ENCODE measurements at places on chromosomes 1 and 21. TPM values are rescaled to one million over a fixed set of nuclear protein-coding genes. Genes with fewer than 3 reads are reported as not detected.

DNA sequence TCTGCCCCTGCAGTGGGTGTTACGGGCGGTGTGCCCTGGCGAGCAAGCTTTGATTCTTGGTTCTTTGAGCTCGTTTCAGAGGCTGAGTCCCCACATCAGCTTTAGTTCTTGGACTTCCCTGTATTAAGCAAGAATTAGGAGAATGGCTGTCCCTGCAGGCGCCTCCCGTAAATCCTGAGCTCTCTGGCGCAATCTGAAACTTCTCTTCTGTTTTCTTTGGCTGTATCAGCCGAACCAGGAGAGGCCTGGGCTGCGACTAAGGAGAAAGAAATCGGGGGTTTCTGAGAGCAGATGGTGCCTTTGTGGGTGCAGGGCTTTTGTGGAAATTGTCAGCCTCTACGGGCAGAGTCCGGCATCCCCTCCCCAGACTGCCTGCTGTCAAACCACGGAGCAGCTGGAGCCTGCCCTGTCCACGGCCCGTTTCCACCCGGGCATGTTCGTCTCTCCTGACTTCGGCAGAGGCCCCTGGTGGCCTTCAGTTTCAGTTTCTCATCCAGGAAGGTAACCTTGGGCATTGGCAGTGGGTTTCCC, 17.9 kb downstream of the CSTB start:
- peak overlapping the region; percentile 15 for H3K4me3 ChIP-seq
- H3K36me3 ChIP-seq = peaks cover 59% of the 10 kb centered on the region
- H3K27ac ChIP-seq = peak overlapping the region; percentile 60
- no peak for DNase-seq
- H3K27me3 ChIP-seq = no peaks in the 10 kb centered on the region
- H3K4me1 ChIP-seq = peaks cover 41% of the 10 kb centered on the region

DNA sequence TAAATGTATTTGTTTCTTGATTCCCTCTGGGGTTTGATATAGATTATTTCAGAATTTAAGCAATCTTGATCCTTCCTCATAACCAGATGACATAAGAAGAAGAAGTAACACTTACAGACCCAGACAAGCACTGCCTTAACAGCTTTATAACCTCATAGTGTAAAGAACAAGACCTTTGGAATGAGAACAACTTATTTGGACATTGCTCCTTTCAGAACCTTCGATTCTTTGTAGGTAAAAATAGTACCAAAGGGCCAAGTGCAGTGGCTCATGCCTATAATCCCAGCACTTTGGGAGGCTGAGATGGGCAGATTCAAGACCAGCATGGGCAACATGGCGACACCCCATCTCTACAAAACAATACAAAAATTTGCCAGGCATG, 15.0 kb downstream of the TM2D1 start:
- H3K27ac ChIP-seq = no peak overlapping the region
- H3K36me3 ChIP-seq = peaks cover 45% of the 10 kb centered on the region
- no peaks in the 10 kb centered on the region for H3K27me3 ChIP-seq
- H3K4me1 ChIP-seq = no peaks in the 10 kb centered on the region
- no peak for DNase-seq

- no peak overlapping the region for H3K4me3 ChIP-seq
- no peaks in the 10 kb centered on the region for H3K36me3 ChIP-seq
- DNase-seq = no peak
- H3K27me3 ChIP-seq = no peaks in the 10 kb centered on the region
Observed at GRCh38 chr1:245242989-245243388, 88.2 kb downstream of the KIF26B start.

- no peak for DNase-seq
- no peak overlapping the region for H3K4me3 ChIP-seq
- no peaks in the 10 kb centered on the region for H3K27me3 ChIP-seq
- no peaks in the 10 kb centered on the region for H3K36me3 ChIP-seq
- H3K4me1 ChIP-seq = no peaks in the 10 kb centered on the region
Observed at GRCh38 chr1:113488576-113489177, 98.4 kb downstream of the MAGI3 start.

DNA sequence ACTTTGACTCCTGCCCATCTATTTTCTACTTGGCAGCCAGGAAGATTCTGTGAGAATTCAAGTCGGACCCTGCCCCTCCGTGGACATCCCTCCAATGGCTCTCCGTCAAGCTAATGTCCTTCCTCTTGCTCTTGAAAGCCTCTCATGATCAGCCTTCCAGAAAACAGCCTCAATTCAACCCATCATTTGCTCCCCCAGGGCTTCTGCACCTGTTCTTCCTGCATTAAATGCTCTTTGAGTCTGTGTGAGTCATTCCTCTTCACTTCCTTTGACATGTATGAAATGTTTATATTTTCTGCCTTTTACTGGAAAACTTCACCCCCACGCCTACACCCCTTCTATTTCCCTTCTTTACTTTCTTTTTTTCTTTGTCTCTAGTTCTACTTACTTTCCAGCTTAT, 734.1 kb upstream of the ZP4 start:
- no peak overlapping the region for H3K4me3 ChIP-seq
- no peaks in the 10 kb centered on the region for H3K4me1 ChIP-seq
- no peaks in the 10 kb centered on the region for H3K36me3 ChIP-seq
- no peaks in the 10 kb centered on the region for H3K27me3 ChIP-seq
- DNase-seq = no peak

- H3K27me3 ChIP-seq = no peaks in the 10 kb centered on the region
- no peak overlapping the region for H3K4me3 ChIP-seq
- no peaks in the 10 kb centered on the region for H3K36me3 ChIP-seq
- no peak for DNase-seq
Observed at GRCh38 chr1:81126989-81127581, 673.6 kb upstream of the ADGRL2 start.

- no peaks in the 10 kb centered on the region for H3K36me3 ChIP-seq
- DNase-seq = no peak
- no peaks in the 10 kb centered on the region for H3K27me3 ChIP-seq
- H3K27ac ChIP-seq = no peak overlapping the region
- no peak overlapping the region for H3K4me3 ChIP-seq
Observed at GRCh38 chr1:226763905-226764264, 24.8 kb upstream of the ITPKB start.

DNA sequence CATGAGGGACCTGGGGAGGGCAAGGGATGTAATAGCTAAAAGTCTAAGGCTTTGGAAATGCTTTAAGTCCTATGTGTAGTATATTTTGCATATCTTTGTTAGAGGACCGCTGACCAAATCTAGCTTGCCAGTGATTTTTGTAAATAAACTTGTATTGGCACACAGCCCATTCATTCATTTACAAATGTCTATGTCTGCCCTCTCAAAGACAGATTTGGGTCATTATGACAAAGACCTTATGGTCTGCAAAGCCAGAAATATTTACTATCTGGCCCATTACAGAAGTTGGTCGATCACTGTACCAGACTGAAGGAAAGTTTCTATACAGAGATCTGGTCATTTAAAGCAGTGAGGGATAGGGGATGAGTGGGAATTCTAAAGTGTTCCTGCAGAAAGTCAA, 120.1 kb upstream of the RAVER2 start:
- H3K27ac ChIP-seq = no peak overlapping the region
- H3K36me3 ChIP-seq = no peaks in the 10 kb centered on the region
- no peak for DNase-seq

GRCh38 chr1:117605164-117605773, 579 bp upstream of the TENT5C start:
- H3K36me3 ChIP-seq = no peaks in the 10 kb centered on the region
- no peaks in the 10 kb centered on the region for H3K27me3 ChIP-seq
- H3K27ac ChIP-seq = peak overlapping the region; percentile 56
- no peak for DNase-seq
- H3K4me1 ChIP-seq = peaks cover 17% of the 10 kb centered on the region

Gene TEX38
- not detected for total RNA-seq

Gene RASSF5
- total RNA-seq = 34.8 TPM

Gene ZSWIM5
- 2.4 TPM for total RNA-seq

Gene ASAP3
- 68.7 TPM for total RNA-seq

Gene CLDN17
- not detected for total RNA-seq

Measured in suprapubic skin (tissue), 4 donors.